ENCODE measurements at places on chromosomes 6 and 20.

GRCh38 chr6:119961450-119961849, 611.9 kb upstream of the MAN1A1 start:
- DNase-seq, result no peak

- DNase-seq, result no peak
These were observed 14.5 kb downstream of the STX16 start for GRCh38 chr20:58665606-58666005.

- DNase-seq, result no peak
These were observed 234.7 kb downstream of the BTBD9 start for GRCh38 chr6:38404900-38405556.

DNA sequence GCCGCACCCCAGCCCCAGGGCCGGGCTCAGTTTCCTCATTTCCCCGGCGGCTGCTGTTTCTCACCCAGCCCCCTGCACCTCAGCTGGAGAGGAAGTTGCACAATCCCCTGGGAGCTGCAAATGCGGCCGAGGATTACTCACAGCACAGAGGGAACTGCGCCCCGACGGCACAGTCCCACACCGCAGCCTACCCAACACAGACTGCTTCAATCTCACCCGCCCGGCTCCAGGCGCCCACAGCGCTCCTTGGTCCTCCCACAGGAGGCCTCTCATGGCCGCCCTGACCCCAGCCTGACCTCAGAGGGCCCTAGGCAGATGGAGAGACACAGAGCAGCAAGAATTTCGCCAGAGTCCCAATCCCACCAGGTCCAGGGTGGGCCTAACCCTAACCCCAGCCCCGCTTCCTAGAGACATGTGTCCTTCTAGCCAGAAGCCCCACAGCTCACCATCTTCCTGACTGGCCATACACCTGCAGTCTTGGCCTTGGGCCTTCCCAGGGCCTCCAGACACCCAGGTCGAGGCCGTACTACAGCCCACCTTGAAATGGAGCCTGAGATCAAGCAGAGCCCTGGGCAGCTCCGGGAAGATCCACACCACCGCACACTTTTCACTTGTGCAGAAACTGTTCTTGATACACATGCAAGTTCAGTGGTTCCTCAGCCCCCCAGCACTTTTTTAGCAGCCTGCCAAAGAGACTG, 11.7 kb downstream of the TFEB start:
- no peak for DNase-seq

GRCh38 chr6:132998418-132998817, 184.0 kb downstream of the RPS12 start:
- no peak for DNase-seq

Measured in central memory CD4-positive, alpha-beta T cell (primary cell).